CD4-positive, alpha-beta T cell treated with Interleukin-2 at 100 ng/mL for 4 hours (primary cell): ENCODE measurements at places on chromosomes 1 and 21.

DNA sequence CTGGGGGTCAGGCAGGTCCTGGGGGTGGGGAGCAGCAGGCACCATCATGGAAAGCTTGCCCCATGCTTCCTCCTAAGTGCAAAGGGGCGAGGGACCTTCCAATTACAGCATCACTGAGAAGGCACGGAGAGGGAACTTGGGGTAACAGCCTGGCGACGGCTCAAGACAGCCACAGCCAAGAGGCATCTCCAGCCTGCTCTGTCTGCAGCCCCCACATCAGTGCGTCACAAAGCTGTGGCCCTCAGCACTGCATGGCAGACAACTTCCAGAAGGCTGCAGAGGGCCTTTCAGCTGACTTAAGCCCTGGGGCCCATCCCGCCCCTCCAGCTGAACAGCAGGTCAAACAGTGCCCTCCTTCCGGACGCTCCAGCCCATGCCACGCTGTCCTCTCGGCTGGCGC is 13.2 kb upstream of the GPR153 start:
- no peak for DNase-seq

GRCh38 chr1:101509370-101509769 is 272.6 kb downstream of the S1PR1 start:
- no peak for DNase-seq

- DNase-seq, result no peak
Measured at GRCh38 chr1:207312604-207312920, 8.9 kb upstream of the CD55 start.

DNA sequence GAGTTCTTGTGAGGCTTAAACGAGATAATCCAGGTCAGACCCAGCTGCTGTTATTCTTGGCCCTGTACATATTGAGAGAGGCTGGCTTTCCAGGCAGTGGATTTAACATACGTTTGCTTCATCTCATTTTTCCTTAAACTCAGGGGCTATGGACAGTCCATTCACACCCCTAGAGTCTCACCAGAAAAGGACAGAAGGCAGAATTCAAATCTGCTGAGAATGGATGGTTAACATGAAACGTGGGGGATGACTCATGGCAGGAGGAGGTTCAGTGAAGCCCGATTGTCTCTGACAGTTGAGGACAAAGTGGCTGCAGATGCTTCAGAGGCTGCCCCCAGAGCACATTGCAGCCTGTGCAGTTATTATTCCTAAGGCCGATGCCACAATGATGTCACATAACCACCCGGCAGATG is 39.5 kb downstream of the TGFB2 start:
- DNase-seq, result no peak

- no peak for DNase-seq
Measured at GRCh38 chr1:90708236-90708786, 8.8 kb downstream of the BARHL2 start.

DNA sequence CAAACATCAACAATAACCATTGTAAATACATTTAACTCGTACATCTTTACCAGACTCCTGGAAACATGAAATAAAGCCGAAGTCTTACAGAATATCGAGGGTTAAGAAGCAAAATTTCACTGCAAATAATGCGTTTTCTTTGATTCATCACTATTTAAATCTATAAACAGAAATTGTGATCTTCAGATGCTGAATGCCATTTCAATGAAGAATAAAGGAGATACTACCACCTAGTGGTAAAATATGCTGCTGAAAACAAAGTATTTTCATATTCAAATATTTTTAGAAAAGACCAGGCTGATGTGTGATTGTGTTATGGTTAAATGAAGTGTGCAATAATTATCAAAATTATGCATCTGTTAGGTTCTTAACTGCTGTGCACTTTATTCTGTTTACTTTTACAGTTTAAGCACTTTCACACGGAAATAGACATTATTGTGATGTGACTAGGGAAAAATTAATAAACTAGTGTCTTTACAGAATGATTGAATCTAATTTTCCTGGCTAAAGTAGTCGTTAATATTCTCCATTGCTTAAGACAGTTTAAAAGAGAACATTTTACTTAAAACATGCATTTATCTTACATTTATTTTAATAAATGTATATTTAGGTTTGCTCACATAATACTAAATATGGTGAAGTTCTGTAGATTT is 1093.1 kb downstream of the MRPL39 start:
- no peak for DNase-seq

- DNase-seq, result no peak
Measured at GRCh38 chr1:94056171-94056570, 64.8 kb downstream of the ABCA4 start.

- no peak for DNase-seq
Measured at GRCh38 chr1:36884801-36885200, 149.5 kb downstream of the GRIK3 start.

DNA sequence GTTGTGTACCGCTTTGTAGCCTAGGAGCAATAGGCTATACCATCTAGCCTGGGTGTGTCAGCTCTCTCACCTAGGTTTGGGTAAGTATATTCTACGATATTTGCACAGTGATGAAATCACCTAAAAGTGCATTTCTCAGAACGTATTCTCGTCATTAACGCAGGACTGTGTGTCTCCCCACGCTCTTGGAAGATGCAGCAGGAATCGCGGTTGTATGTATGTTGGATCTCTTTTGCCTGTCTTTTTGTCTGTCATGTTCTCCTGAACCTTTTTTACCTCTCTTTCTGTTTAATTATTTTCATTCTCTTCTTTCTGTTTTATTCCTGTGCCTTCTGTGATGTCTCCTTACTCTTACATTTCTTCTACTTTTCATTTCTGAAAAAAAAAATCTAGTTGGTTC is 140.5 kb upstream of the COL6A1 start:
- DNase-seq, result no peak

GRCh38 chr1:70714149-70714548 is 303.1 kb downstream of the CTH start:
- DNase-seq, result no peak

DNA sequence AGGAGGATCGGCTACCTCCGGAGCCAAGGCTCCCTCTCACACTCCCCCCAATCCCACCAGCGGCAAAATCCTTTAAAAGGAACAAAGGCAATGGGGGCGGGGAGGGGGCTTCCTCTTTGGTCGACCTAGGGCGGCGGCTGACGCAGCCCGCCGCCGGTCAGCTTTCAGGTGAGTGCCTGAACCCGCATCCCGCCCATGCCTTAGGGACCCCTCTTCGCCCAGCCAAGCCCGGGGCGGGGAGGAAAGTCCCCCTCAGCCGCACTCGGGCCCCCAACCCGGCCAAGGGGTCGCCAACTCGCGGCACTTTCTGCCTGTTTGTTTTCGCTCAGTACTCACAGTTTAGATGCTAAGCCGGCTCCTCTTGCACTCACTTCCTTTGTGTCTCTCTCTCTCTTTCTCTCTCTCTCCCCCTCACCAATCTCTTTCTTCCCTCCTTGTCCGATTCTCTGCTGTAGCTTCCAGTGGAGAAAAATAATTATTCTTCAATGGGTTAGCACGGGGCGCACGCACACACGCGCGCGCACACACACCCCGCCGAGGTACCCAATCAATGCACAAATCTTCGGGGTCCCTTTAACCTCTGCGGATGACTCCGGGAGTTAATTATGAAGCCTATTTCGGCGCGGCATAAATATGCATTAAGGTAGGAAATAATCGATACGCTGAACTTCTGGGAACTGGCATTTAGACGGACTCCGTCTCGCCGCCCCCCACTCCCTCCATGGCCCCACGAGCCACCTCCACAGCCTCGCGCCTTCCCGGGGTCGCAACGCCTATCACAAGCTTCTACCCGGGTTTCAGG is at the start of gene BLACAT1:
Gene BLACAT1, minus strand, starts transcription at position 465 of the 802 bp plus-strand sequence.
- DNase-seq, result no peak
